AML-193 (cell line): ENCODE measurements at places on chromosomes 3 and 15.

GRCh38 chr3:168250415-168250861, 154.7 kb upstream of the GOLIM4 start:
- DNase-seq, result no peak

GRCh38 chr3:67447393-67447792, 207.0 kb downstream of the SUCLG2 start:
- peak; percentile 27 for DNase-seq

DNA sequence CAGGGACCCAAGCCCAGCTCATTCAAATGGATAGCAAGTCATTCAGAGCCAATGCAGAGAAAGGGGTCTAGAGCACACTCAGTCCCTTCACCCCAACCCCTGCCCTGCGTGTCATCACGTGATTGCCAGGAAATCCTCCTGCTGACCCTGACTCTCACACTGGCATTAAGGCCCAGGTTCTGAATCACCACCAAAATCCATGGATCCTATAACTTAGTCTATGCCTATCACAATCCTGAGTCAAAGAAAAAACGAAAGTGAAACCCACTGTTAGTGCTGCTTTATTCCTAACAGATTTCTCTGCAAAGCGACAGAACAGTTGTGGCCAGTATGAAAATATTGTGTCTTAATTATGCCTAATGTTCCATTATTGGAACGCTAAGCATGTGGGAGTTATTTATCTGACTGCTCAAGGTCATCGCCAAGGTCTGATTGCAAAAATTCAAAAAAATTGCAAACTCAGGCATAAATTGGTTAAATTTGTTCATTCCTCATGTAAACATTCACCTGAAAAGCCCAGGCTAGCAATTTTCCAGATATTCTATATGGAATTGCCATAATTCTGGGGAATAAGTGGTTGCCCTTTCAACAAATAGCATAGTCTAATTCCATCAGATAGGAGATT, 108.7 kb upstream of the EIF1B start:
- DNase-seq, result no peak

DNA sequence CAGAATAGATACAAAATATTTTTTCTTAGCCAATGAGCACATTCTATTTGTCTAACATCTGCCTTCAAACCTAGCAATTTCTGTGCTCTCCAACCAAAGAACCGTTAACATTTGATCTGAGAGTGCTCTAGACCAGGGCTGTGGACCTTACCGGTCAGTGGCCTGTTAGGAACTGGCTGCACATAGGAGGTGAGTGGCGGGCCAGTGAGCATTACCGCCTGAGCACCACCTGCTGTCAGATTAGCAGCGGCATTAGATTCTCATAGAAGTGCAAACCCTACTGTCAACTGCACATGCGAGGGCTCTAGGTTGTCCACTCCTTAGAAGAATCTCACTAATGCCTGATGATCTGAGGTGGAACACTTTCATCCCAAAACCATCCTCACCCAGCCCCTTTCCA, 131.7 kb downstream of the CADM2 start:
- DNase-seq, result no peak

GRCh38 chr3:144957398-144958101, 985.9 kb downstream of the DIPK2A start:
- no peak for DNase-seq

- no peak for DNase-seq
Observed at GRCh38 chr15:32735989-32736700, 18.3 kb downstream of the GREM1 start.
